ENCODE measurements at places on chromosomes 5 and 9.

DNA sequence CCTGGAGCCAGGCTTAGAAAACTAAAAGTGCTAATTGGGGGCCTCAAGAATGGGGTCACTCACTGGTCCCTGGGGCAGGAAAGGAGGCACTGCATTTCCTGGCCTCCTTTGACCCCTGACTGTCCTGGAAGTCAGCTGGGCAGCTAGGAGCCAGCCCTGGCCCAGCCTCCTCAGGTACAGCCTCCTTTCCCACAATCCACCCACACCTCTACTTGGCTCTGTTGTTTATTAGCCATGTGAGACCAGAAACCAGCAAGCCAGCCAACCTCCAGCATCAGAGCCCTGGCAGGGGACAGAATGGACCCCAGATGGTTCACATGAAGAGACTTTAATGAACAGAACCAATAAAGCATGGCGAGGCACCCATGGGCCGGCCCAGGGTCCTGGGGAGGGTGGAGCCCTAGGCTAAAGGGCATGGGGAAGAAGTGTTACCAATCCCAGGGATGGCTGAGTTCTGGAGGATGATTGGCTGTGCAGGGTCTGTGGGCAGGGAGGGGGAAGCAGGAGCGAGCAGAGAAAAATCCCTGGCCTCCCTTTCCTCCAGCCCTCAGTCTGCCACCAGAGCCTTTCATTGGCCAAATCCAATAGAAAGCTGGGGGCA lies 55.3 kb upstream of the ANGPTL2 start:
- no peak for DNase-seq

DNA sequence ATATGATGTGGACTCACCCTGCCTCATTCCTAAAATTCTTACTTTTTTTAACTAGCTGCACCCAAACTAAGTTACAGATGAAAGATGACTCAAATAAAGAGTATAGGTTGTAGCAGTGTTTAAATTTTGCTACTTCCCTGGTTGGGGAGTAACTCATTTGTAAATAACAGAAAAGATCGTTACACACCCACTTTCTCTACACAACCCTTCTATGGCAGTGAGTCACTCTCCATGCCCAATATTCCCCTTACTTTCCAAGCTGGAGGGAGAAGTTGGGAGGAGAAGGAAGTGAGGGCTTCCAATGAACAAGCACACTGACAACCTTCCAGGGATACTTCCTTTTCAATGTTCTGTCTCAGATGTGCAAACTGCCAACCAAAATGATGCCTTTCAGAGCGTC lies 1.9 kb downstream of the RASEF start:
- no peak for DNase-seq

DNA sequence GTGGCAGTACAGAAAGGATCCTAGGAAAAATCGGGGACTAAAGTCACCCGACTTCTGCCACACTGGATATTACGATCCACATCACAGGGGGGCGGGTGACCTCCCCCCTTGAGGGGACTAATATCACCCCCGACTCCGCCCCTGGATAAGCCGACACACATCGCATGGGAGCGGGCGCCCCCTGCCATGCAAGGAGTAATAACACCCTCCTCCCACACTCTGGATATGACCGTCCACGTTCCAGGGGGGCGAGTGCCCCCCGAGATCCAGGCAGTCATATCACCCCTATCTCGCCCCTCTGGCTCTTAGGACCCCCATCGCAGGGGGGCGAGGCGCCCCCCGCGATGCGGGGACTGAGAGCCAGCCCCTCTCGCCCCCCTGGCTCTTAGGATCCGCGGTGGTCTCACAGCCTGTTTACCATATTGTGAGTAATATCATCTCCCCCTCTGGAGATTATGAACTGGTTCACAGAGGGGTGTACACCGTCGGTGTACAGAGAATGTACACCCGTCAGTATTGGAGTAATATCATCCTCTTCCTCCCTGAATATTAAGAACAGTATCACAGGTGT lies 423.0 kb downstream of the DIRAS2 start:
- DNase-seq = no peak

DNA sequence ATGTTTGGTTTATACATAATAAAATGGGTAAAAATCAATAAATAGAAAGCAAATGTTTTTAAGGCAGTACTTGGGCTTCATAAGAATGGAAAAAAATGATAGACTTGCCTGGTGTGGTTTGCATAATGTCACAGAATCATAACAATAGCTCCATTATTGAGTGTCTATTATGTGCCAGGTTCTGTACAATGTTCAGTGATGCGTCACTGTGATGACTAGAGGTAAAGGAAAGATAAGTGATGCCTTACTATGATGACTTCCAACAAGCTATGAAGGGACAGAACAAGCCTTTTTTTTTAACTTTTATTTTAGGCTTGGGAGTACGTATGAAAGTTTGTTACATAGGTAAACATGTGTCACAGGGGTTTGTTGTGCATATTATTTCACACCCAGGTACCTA lies 128.8 kb downstream of the TMC1 start:
- no peak for DNase-seq

- DNase-seq = no peak
Observed at GRCh38 chr9:74304598-74304997, 192.5 kb upstream of the RORB start.

- no peak for DNase-seq
Observed at GRCh38 chr9:83491995-83492394, 46.2 kb downstream of the FRMD3 start.

- no peak for DNase-seq
Observed at GRCh38 chr9:136808806-136809158, 1.0 kb downstream of the RABL6 start.

- no peak for DNase-seq
Observed at GRCh38 chr9:107342476-107343161, 59.5 kb downstream of the RAD23B start.

- no peak for DNase-seq
Observed at GRCh38 chr5:43583724-43584123, 19.3 kb upstream of the NNT start.

DNA sequence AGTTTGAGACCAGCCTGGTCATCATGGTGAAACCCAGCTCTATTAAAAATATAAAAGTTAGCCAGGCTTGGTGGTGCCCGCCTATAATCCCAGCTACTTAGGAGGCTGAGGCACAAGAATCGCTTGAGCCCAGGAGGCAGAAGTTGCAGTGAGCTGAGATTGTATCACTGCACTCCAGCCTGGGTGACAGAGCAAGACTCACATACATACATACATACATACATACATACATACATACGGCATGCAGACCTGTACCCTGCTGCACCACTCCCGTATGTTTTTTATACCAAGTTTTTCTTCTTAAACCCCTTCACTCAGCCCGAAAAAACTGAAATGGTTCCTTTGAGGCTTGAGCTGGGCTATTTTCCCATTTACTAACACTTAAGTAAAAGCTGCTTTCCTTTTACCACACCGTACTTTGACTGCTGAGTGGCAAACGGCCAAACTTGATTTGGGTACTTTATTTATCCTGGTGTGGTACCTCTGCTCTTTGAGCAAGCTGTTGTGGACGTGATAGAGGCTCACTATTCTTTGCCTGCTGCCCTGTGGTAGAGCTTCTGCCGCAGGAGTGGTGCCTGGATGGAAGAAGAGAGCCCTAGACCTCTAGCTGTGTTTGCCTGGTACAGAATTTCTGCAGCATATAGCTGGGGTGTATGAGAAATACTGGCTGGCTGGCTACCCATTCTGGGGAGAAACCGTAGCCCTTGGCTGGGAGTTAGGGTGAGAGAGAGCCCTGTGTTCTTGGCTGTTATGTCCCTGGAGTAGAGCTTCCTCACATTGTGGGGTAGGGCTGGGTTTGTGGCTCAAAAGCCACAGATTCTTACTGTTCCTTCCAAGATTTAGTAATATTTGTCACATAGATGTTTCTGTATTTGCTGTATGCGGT lies 19.4 kb downstream of the IPO11 start:
- no peak for DNase-seq

DNA sequence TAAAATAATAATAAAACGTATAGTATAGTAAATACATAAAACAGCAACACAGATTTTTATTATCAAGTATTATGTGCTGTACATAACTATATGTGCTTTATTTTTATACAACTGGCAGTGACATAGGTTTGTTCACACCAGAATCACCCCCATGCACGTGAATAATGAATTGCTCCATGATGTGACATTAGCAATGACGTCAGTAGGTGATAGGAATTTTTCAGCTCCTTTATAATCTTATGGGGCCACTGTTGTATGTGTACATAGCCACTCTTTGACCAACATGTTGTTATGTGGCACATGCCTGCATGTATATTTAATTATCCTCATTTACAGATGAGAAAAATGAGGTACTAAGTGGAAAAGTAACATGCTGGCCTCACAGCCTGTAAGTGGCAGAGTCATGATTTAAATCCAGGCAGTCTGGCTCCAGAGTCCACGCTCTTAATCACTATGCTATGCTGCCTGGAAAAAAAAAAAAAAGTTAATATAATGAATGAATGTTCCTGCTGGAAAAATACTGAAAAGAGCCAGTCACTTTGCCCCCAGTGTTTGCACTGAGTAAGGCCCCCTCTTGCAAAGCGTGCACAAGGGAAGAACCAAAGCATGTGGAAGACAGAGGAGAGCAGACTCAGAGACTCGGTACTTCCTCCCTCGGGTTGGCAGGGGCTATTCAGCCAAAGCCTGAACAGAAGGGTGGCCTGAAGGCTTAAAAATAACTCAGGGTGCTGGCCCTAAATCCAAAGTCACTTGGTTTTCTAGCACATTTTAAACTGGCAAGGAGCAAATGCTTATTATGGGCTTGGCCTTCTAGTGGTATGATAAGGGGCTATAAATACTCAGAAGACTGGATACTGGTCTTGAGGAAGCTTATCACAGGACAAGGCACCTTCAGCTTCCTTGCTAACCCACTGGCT lies 206.8 kb downstream of the GLIS3 start:
- no peak for DNase-seq

GRCh38 chr5:40615586-40616170 lies 64.0 kb upstream of the PTGER4 start:
- no peak for DNase-seq

DNA sequence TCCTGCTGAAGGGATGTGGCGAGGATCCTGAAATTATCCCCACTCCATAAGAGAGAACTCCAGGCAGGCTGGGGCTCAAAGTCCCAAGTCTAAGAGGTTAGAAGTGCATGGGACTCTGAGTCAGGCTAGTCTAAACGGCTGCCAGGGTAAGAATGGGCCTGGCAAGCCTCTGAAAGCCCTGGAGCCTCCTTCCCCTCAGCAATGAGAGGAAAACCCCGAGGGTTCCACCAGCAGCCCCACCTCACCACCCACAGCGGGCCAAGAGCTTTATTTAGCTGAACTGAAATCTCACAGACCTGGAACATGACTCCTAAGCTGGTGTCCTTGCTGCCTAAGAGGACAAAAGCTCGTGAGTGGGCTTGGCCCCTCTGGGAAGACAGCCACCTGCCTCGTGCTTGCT lies 135.5 kb downstream of the SEC61B start:
- DNase-seq = no peak

DNA sequence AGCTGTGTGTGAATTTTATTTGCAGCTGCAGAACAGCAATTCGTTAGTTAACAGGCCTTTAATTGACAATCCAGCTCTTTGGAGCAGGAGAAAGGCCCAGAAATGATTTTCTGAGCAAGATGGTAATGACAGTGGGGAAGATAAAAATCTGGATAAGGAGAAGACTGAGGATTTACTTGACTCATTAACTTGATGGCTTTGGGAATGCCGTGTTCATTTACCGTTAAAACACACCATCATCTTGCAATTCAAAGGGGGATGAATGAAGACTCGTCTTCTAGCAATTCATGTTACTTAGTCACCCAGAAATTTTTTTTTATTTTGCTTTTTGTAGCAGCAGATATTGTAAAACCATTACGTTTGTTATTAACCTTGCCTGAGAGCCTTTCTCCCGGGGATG lies 52.0 kb downstream of the PTTG1 start:
- no peak for DNase-seq

DNA sequence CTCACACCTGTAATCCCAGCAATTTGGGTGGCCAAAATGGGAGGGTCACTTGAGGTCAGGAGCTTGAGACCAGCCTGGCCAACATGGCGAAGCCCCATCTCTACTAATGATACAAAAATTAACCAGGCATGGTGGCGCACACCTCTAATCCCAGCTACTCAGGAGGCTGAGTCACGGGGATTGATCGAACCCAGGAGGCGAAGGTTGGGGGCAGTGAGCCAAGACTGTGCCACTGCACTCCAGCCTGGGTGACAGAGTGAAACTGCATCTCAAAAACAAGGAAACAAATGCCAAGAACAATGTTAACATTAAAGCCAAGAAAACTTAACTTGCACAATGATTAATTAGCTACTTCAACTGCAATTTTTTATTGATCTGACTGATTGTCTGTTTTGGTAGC lies 202.6 kb downstream of the ARRDC3 start:
- DNase-seq = no peak

GRCh38 chr5:32916648-32917047 lies 205.5 kb downstream of the NPR3 start:
- no peak for DNase-seq

DNA sequence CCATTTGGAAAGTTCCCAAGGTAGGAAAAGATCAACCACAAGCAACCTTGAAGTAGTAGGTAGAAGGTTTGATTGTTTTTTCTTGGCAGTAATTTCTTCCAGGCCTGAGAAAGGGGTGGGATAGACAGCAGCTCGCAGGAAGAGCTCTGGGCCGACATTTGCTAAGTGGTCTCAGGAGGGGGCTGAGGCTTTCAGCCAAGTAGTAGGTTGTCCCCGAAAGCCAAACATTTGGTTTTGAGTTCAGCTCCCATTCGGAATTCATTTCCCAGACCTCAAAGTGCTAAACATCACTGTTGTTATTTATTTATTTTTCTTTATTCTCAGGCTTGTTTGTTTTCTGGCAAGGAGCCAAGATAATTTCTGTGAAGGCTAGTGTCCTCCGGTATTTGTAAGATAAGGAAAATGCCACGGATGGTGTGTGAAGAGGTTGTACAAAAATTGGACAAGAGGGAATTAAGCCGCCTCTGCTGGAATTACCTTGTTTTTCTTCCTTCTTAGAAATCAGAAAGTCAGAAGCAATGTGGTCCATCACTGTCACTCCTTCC lies 112.1 kb downstream of the KIF4B start:
- no peak for DNase-seq

DNA sequence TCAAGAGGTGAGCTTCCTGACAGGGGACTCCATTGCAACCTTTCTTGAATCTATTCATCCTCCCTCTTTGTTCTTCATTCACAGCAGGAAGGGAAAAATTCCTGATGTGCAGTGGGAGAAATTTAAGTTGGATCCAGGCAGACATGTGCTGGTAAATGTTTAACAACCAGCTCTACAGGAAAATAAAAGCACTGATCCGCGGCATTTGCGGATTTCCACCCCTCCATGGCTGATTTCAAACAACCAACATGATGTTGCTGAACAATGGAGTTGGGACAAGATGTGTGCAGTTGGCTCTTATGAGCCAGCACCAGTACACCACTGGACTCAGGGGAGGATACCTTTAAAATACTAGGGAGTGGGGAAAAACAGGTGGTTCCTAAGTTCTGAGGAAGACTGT lies 47.0 kb downstream of the SPRY4 start:
- DNase-seq = no peak
